ENCODE measurements at places on chromosomes 11 and 22.

DNA sequence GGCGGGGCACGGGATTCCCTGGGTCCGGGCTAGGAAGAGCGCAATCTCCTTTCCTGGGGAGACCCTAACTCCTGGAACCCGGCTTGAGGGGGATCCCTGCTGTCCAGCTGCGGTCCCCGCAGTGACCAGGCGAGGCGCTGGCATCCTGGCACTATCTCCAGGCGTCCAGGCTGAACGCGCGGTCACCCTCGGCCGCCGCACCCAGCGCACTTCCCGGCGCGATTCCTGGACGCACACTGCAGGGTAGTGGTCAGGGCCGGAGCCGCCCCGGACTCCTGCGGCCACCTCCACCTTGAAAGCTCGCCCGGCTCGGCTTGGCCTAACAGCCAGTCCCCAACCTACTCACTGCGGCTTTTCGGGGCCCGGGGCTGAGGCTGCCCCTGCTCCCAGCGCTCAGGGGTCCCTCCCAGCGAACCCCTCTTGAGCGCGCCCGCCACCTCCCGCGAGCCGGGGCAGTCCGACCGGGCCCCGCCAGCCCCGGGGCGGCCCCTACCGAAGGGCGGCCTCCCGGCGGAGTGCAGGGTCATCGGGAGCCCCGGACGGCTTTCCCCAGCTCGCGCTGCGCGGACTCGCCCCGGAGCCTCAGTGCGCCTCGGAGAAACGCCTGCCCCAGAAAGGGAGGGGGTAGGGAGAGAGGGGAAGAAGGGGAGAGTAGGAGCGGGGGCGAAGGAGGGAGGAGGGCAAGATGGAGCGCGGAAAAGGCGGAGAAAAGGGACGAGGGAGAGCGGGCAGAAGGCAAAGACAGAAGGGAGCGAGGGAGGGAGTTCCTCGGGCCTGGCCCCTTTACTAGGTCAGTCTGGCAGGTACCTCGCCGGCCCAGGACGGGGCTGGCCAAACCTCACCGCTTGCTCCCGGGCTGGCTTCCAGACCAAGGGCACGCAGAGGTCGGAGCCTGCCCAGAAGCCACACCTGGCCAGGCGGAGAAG, 1.0 kb downstream of the POU2AF3 start:
- DNase-seq = no peak

- DNase-seq = no peak
Measured at GRCh38 chr22:37816543-37817180, 6.5 kb upstream of the GALR3 start.

DNA sequence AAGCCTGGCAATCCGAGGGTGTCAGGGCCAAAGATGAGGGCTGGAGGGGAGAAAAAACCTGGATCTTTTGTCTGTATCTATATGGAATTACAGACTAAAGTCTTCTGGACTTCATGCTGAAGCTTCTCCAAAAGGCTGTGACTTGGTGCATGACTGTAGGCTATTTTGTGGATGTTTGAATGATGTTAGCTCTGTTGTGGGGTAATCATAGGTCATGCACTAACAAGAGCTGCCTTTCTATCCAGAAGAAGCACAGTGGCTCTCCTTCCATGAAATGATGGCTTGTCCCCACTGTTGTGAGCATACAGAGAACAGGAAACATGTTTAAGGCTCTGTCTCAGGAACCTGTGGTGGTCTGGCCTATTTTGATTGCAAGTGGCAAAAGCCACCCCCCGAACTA, 263.3 kb upstream of the PLET1 start:
- DNase-seq = no peak

DNA sequence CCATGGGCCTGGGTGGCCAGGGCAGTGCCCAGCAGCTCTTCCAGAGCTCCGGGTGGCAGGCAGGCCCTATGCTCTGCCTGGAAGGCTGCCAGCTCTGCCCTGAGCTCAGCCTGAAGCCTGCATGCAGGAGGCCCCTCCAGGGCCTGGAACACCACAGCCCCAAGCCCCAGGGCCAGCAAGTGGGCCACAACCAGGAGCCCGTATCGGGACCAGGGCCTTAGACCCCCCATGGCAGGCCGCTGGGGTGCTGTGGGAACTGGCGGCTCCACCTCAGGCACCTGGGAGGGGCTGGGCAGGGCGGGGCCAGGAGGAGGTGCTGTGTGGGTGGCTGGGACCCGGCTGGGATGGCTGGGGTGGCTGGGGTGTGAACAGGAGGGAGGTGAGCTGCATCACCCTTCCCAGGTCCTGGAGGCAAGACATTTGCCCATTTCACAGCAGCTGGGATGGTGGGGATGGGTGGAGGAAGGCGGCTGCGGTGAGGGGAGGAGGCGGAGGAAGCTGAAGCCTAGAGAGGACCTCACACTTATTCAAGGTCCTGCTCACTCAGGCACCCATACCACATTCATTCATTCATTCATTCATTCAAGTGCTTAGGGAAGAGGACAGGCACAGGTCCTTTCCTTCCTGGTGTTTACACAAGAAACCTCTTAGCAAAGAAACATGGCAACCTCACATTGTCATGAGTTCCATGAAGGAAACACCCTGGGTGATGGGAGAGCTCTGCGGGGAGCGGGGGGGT, at the start of gene KCNK7:
TSS of gene KCNK7 (minus strand) at position 258 of the 739 bp plus-strand sequence. CDS start at position 230, 28 bp downstream.
- no peak for DNase-seq

GRCh38 chr11:72075109-72075508, 5.2 kb downstream of the NUMA1 start:
- DNase-seq = no peak

GRCh38 chr22:46528121-46528610, 9.3 kb downstream of the CELSR1 start:
- no peak for DNase-seq

GRCh38 chr22:27107824-27108223, 450.4 kb downstream of the MIAT start:
- DNase-seq = no peak

DNA sequence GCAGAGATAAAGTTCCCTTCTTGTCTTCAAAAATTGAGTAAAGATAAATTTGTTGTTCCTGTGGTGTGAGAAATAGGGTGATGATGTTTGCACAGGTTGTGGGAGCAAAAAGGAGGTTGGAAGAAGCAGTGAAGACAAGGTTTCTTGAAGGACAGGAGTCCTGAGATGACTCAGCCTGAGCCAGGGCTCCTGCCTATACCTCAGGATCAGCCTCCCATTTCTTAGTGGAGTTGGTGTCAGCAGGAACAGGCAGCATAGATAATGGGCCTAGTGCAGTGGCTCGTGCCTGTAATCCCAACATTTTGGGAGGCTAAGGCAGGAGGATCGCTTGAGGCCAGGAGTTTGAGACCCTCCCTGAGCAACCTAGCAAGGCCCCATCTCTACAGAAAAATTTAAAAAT, 28.7 kb downstream of the EIF4G2 start:
- no peak for DNase-seq

DNA sequence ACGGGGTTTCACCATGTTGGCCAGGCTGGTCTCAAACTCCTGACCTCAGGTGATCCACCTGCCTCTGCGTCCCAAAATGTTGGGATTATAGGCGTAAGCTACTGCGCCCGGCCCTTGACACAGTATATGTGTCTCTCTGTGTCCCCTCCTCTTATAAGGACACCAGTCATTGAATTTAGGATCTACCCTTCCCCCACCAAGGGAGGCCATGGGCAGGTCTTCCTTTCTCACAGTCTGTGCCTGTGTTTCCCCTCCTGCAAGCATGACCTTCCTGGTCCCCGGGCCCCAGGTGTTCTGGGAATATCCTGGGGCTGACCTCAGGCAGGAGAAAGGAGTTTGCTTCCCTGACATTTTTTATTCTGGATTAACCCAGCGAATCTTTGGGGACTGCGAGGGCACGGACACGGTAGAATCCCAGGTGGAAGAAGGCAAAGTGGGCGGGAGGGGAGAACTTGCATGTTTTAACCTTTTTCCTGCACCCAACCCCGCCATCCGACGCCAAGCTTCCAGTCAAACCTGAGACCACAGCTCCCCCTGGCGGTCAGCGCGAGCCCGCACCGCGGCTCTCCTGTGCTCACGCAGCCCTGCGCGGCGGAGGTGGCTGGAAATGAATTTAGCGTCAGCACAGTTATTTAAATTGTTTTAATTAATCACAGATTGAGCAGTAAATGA, 42.1 kb upstream of the ISX start:
- DNase-seq = peak; percentile 20

DNA sequence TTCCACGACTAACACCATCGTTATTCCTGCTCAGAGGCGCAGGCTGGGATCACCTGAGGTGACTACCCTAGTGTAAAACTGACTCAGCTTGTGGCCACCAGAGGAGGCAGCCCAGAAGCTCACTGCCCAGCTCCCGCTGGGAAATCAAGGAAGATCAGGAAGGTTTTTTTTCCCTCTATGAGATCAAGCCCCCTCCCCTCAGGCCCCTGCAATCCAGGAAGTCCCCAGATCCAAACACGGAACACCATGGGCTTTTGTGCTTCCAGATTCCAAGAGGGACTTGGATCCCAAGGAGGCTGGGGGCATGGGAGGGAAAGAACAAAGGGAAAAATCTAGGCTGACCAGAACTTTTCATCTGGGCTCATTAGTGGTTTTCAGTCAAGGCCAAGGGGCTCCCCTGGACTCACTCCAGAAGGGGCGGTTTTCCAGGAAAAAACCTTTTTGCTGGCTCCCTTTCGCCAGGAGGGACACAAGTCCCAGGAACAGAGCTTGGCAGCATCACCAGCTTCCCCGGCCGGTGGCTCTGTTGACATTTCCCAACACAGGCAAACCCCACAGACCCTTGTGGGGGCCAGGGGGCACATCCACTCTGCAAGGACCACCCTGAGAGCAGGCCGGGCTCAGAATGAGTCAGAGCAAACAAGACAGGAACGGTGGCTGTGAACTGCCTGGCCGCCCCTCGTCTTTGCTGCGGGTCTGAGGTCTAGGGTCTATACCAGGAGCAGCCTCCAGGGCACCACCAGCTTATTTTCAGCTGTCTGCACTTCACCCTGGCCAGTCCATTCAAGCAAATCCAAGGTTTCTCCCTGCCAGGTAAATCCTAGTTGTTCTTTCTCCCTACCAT, 36.8 kb downstream of the MYH9 start:
- no peak for DNase-seq

GRCh38 chr11:132463295-132464002, 1068.9 kb downstream of the OPCML start:
- no peak for DNase-seq

DNA sequence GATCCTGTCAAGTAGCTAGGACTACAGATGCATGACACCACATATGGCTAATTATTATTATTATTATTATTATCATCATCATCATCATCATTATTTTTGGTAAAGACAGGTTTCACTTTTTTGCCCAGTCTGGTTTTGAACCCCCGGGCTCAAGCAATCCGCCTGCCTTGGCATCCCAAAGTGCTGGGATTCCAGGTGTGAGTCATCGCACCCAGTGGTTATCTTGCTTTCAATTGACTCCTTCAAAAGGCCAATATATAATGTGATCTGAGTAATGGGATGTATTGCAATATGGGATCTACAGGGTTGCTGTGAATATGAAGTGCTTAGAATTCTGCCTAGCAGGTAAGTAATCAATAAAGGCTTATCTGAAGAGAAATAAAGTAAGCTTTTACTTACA, 221.2 kb downstream of the SBF2 start:
- no peak for DNase-seq

GRCh38 chr11:105907319-105907718, 114.7 kb downstream of the MSANTD4 start:
- no peak for DNase-seq

DNA sequence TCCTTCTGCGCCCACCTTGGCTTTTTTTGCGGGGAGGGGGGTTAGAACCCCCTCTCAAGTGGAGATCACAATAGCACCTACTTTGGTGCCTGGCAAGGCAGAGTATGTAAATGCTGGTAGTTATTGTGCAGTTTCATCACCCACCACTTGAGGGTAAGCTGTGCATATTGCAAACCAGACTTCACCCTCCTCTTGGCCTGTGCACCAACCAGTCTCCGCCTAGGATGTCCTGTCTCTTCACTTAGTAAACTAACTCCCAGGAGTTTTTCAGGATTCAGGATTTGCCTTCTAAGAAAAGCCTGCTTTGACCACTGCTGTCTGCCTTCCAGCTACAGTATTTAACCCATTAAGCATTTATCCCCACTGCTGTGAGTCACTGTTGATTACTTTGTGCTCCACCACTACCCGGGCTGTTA, 2.0 kb upstream of the UBXN1 start:
- no peak for DNase-seq

DNA sequence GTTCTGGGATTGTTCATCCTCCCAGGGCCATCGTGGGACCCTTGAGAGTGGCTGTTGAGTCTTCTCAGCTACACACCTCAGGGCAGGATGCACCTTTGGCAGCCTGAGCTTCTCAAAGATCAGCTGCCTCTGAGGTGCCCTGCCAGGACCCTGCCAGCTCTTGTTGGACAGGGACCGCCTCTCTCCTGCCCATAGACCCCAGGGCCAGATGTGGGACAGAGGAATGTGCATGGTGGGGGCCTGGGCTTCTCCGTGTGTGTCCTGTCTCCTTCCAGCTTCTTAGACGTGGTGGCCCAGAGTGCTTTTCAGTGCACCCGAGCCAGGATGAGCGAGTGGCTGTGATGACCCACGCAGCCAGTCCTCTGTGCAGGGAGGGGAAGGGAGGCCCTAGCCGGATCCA, 5.9 kb upstream of the TRMU start:
- DNase-seq = no peak

DNA sequence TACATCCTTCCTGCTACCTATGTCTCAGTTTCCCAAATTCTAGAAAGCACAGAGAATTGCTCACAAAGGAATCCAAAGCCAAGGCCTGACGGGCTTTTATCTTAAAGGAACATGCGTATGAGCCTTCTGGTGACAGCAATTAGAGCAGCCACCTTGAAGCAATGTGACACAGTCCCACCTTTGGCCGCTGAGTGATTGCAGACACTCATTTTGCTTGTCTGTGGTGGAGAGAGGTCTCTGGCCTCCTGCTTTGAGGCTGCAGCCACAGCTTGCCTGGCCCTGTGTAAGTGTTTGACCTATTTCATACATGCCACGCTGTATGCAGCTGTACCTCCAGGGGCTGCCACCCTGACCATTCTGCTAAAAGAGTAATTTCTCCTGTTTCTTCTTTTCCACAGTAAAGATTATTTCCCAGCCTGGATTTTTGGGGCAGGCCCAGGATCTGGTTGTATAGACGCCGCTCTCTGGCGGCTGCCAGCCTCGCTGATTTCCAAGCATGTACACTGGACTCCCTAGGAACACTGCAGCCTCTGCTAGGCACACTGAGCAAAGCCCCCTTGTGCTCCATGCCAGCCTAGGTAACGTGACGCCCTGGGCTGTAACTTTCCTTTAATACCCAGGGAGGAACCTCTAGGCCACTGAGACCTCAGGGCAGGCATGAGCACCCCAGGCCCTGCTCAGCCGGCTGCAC, 1.1 kb upstream of the TMA7B start:
- no peak for DNase-seq

- no peak for DNase-seq
Measured at GRCh38 chr11:119493712-119494111, 70.7 kb upstream of the THY1 start.

All from stimulated activated CD8-positive, alpha-beta memory T cell treated with anti-CD3 and anti-CD28 coated beads, Interleukin-7, amount 100 ng/mL, for 1 hour (primary cell).